ENCODE measurements at places on chromosomes 12 and 14.

GRCh38 chr14:76984297-76984696, 44.2 kb downstream of the IRF2BPL start:
- no peak for DNase-seq

DNA sequence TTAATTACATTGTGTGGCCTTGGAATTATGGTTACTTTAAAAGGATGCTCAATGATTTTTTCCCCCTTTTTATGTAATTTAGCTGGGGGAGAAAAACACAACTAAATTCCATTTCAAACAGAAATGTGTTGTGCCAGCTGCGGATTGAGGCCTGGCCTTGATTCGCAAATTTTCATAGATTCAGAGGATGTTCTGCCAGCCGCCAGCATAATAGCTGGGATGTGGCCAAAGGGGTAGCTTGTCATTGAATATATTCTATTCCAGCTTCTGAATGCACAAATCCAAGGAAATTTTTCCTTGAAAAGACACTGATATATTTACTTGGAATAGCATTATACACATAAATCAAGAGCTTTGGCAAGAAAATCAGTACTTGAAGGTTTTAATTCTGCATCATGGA, 43.7 kb downstream of the TRHDE start:
- no peak for DNase-seq

DNA sequence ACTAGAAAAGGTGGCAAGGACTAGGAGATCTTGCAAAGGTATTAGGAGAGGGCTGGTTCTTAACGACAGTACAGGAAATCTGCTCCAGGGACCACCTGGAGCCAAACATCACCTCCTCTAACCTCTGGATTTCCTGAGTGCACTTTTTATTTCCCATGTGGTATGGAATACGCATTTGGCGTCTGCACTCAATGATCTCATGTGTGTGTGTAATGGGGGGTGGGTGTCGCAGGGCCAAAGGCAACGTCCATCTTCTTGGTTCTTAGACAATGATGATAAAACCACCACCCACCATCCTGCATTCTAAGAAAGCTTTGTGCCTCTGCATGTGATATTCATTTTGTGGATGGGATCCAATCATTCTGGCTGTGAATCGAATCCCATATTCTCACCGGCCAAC, 68.8 kb downstream of the CLMN start:
- DNase-seq, result no peak

DNA sequence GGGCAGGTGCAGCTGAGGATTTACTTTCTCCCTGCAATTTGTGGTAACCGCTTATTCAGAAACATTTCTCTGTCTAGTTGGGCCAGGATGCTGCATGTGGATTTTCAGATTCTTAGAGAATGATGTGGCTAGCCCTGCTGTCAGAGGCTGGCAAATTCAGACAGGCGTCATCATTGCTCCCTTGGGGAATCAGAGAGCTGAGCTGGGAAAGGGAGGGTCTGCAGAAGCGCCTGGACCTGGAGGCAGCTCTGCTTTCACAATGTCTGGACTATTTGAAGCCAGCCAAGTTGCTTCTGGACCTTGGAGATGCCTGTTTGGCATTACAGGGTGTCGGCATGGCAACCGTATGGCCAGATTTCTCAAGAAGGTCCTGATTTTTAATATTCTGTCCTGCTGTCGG, 3.4 kb downstream of the GALNT16 start:
- no peak for DNase-seq

- no peak for DNase-seq
Observed at GRCh38 chr12:106671840-106672239, 89.0 kb downstream of the RFX4 start.
